ENCODE measurements at places on chromosomes 16 and 17.

DNA sequence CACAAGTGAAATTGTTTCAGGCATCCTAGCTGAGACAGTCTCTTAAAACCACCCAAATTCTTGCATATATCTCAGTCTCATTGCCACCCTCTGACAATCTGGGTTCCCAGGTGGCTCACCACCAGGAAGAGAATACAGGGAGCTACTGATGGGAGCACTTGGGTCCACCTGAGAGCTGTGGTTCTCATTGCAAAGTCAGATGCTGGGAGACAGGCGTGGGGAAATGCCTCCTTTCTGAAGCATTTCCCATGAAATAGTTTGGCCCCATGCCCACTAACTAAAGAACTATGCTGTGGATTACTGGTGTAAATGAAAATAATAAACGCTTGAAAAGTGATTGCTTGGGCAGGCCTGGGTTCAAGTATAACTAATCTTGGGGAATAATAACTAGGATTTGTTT, 70.3 kb downstream of the CMC2 start:
- no peak for DNase-seq

DNA sequence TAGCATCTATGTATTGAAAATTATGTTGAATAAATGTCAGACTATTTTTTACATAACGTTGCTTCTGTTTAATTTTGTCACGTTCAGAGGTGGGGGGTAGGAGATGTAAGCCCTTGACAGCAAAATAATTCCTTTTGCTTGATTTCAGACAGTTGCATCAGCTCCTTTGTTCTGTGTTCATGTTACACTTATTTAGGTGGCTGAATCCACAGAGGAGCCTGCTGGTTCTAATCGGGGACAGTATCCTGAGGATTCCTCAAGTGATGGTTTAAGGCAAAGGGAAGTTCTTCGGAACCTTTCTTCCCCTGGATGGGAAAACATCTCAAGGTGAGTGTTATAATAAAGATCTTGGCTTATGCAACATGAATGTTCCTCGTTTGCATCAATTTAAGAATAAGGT, 4.5 kb downstream of the HERPUD1 start:
- no peak for DNase-seq

GRCh38 chr17:52751051-52751450, 592.5 kb upstream of the CA10 start:
- no peak for DNase-seq

GRCh38 chr17:28599311-28600184, 723 bp upstream of the SPAG5 start:
- no peak for DNase-seq

DNA sequence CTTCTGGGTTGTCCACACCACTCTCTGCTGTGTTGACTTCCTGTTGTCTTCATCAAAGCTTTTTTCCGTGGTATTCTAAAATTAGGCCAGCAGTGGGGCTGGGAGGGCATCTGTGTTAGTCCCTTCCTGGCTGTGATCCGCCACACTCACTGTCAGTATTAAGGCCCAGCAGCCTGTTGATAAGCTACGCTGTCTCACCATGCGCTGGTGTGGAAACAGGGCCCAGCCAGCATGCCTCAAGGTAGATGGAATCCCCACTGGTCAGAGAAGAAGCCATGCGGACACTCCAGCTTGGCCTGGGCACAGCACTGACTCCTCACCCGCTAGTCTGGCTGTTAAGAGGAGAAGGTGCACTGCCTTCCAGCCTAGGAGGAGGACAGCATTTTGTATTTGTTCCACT, 11.4 kb downstream of the CDR2L start:
- DNase-seq = no peak

DNA sequence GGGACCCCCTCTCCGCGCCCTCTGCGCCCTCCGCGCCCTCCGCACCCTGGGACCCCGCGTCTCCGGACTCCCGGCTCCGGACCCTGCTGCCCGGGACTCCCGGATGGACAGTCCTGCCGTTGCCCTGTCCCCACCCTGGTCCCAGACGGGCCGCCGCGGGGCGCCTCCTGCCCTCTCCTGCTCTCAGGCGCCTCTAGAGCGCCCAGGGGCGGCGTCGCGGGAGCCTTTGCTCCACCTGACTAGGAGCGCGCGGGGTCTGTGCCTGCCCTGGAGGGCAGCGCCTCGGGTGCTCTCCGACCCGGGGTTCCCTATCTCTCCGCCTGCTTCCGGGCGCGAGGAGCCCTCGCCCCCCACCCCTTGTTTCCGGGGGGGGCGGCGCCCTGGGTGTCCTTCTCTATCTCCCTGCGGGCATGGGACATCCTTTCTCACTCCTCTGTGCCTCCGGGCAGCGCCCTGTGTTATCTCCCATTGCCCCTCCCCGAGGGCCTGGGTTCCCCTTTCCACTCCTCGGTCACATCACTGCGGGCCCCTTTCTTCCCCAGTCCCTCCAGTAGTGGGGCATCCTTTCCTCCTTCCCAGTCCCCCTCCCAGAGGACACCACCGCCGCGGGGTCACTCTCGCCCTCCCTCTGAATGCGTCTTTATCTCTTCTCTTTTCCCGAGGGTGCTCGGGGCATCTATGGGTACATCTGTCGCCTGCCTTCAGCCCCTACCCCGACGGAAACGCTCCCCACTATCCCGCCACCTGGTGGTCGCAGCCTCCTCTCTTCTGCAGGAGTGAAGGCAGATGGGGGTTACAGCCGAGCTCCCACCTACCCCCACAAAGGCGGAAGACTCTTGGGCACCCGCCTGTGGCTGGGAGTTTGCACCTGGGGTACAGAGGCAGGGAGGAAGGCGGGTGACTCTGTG, 875 bp downstream of the PRKCB start:
- DNase-seq = peak; percentile 37

DNA sequence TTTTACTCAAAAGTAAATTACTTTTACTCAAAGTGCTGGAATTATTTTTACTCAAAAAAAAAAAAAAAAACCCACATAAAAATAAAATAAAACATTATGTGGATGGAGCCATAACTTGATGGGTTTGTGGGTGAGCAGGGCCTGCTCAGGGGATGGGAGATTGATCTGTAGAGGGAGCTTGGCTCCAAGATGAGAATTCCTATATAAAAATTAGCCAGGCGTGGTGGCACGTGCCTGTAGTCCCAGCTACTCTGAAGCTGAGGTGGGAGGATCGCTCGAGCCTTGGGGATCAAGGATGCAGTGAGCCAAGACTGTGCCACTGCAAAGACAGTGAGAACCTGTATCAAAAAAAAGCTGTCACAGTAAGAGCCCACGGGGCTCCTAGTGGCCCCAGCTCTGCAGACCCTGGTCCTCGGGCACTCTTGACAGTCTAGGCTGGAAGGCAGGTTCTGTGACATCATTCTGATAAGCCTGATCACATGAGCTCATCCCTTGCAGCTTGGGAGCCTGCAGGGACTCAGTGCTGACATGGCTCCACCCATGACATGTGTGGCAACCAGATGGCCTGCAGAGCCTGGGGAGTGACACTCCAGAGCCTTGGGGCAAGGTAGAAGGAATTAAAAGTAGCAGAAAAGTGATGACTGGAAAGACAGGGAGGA, 42.5 kb downstream of the ST3GAL2 start:
- DNase-seq = peak; percentile 91

DNA sequence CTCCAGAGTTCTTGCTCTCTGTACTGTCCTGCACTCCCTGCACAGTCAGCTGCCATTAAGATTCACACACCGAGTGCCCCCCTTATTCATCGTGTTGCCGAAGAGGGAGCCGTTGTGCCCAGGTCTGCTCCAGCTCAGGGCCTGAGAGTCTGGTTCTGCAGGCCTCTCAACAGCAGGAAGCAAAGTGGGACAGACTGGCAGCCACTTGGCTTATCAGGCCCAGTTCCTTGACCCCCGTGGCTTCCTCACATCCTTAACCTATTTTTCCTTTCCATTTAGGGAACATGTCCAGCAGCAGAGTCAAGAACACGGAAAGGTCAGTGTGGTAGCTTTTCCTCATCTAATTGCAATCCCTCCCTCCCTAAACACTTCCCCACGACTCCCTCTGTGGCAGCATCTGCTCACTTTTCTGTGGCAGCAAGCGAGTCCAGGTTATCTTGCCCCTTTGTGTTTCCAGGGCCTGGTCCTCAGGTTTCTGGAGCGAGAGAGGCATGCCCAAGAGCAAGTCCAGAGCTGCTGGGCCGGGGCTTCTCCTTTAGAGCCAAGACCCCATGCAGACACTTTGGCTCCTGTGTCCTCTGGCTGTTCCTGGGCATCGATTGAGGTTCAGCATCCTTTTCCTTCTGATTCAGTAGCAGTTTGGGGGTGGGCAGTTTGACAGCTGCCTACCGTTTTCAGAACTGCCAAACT, 22.1 kb upstream of the ADAM11 start:
- no peak for DNase-seq

- DNase-seq = peak; percentile 65
Measured at GRCh38 chr16:85296859-85297660, 184.8 kb upstream of the CIBAR2 start.

DNA sequence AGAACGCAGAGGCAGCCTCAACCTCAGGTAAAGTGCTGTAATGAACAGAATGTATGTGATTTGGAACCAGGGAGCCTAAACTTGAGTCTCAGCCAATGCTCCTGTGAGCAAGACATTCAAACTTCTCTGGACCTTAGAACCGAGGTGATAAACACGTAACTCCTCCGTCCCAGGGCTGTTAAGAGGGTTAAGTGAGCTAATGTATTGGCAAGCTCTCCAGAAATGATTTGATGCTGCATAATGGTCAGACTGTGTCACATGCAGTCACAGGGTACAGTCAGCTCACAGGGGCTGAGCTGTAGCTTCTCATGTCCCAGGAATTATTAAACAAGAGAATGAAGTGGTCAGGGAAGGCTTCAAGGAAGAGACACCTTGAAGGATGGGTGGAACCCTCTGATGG, 10.0 kb upstream of the SLC4A1 start:
- DNase-seq = no peak

DNA sequence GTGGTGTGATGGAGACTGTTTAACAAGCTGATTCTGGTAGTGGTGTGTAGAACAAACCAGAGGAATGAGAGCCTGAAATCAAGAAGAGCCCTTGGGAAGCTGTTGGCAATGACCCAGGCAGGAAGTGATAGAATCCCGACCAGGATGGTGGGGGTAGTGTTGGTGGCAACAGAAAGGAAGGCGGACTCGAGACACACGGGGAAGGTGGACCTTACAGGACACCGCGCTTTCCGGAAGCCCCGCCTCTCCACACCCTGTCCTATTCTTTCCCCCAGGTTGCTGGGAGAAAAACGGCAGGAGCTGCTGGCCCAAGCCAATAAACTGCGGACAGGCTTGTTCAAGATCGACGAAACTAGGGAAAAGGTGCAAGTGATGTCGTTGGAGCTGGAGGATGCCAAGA, 30.0 kb upstream of the KDM6B start:
- DNase-seq = no peak

GRCh38 chr17:29723278-29724047, 100.8 kb upstream of the CORO6 start:
- no peak for DNase-seq

DNA sequence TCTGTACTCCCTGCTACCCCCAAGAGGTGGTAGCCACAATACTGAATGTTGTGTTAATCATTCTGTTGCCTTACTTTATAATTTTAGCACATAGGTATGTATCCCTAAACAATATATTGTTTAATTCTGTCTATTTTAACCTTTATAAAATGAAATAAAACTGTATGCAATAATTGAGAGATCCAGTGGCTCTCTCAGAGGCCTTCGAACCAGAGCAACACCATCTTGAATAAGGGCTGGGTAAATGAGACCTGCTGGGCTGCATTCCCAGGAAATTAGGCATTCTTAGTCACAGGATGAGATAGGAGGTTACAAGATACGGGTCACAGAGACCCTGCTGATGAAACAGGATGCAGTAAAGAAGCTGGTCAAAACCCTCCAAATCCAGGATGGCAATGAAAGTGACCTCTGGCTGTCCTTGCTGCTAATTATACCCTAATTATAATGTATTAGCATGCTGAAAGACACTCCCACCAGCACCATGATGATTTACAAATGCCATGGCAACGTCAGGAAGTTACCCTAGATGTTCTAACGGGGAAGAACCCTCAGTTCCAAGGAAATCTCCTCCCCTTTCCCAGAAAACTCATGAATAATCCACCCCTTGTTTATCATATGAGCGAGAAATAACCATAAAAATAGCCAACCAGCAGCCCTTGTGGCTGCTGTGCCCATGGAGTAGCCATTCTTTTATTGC, 2.0 kb upstream of the CANT1 start:
- DNase-seq = no peak

- no peak for DNase-seq
Measured at GRCh38 chr17:7997186-7997585, 5.2 kb upstream of the GUCY2D start.

GRCh38 chr17:27633312-27634025, 2.5 kb downstream of the LGALS9 start:
- no peak for DNase-seq

- DNase-seq = peak; percentile 55
Measured at GRCh38 chr17:13031718-13032350, 14.0 kb upstream of the ELAC2 start.

- DNase-seq = no peak
Measured at GRCh38 chr16:49621241-49622083, 234.4 kb downstream of the ZNF423 start.

- no peak for DNase-seq
Measured at GRCh38 chr17:41664587-41665565, 23.8 kb upstream of the EIF1 start.

DNA sequence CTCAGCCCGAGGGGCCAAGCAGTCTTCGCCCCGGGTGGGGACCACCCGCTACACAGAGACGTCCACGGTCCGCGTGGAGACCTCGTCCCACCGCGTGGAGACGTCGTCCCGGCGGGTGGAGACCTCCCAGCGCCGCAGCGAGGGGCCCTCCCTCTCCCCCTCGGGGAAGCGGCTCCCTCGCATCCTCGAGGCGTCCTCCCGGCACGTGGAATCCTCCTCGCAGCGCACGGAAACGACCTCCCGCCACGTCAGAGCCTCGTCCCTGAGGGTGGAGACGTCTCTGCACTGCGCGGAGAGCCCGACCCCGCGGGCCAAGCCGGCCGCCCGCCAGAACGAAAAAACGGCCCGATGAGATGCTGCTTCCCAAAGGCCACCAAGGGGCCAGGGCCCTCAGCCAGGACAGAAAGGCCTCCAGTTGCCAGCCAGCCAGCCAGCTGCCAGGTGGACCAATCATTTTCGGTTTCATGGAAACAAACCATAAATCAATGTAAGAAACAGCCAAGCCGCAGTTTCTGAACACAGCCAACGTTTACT, 424 bp downstream of the C17orf100 start:
- no peak for DNase-seq

- DNase-seq = no peak
Measured at GRCh38 chr16:18062713-18063112, 273.8 kb downstream of the NPIPA8 start.

DNA sequence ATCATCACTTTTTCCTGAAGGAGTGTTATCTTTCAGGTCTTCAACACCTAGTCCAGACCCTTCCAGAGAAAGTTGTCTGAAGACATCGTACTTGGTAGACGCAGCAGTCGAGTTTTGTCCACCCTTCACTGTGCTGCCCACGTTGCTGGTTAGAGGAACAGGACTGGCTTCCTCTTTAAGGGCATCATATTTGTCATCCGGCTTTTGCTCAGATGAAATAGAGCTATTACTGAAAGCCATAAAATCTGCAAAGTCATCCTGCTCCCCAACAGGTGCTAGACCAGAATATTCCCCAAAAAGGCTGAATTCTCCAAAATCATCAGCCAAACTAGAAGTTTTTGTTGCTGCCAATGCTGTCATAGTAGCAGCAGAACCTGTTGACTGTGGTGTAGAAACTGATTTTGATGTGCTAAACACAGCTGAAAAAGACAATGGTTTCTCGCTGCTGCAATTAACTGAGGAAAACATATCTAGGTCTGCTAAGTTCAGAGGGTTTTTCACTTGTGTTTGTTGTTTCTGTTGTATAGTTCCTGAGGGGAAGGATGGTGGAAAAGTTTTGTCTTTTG, 55.7 kb downstream of the SYNRG start:
- DNase-seq = no peak

GRCh38 chr17:77125432-77125901, 15.3 kb upstream of the SEC14L1 start:
- no peak for DNase-seq

Data from glutamatergic neuron (in vitro differentiated cells).